ENCODE measurements at places on chromosomes 4 and X.

- no peak for DNase-seq
These were observed 15.9 kb downstream of the KLF3 start for GRCh38 chr4:38679921-38680320.

GRCh38 chrX:18886344-18887161 lies 97.4 kb downstream of the PHKA2 start:
- peak; percentile 43 for DNase-seq

- DNase-seq: no peak
These were observed 185.0 kb downstream of the CPE start for GRCh38 chr4:165563851-165564250.

DNA sequence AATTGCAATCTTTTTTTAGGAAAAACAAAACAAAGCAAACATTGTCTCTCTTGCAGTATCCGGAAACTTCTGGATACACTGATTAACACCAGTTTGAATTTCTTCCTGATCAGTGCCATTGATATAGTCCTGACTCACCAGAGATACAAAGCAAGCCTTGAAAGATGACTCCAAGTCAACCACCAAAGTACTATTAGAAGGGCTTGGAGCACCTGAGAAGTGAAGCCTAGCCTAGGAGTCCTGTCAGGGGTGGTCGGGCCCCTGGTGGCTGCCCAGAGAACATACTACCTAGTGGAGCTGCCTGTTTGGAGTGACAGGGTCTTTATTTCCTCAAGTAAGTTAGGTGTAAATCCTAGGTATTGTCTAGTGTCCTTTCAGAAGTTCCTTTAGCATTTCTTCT lies 593.2 kb downstream of the ZNF674 start:
- no peak for DNase-seq

DNA sequence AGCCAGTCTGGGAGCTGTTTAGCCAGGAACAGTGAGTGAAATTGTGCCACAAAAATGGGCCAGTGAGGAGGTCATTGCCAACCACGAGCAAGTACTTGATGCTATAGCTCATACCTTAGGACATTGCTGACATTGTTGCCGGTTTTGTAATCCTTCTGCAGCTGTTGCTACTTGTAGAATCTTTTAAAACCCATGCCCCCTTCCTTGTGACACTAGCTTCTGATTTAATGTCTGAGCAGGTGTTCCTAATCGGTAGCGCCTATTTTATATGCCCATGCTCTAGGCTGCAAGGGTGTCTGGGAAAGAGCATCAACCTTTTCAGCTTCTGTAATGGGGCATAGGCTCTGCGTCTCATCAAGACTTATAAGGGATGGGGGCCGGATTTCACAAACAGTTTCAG lies 2.6 kb downstream of the POLA1 start:
- DNase-seq: no peak

GRCh38 chr4:102994803-102995202 lies 24.7 kb downstream of the SLC9B1 start:
- DNase-seq: no peak

GRCh38 chrX:134002921-134003615 lies 17.7 kb upstream of the GPC3 start:
- no peak for DNase-seq

GRCh38 chr4:109094056-109094455 lies 208.4 kb downstream of the COL25A1 start:
- no peak for DNase-seq

DNA sequence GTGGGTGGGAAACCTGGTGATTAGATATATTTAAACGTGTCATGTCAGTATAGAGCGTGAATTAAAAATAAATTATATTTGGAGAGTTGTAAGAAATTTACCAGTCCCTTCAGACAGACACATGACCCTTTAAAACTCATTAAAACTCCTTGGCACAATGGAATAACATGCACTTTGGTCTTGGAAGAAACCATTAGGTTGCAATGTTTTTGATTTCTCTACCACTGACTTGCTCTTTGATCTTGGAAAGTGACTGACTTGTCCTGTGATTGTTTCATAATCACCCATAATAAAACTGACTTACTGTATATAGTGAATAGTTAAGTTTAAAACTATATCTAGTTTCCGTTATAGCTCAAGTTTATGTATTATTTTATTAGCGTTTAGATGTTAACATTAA lies 35.8 kb downstream of the FHL1 start:
- DNase-seq: no peak

DNA sequence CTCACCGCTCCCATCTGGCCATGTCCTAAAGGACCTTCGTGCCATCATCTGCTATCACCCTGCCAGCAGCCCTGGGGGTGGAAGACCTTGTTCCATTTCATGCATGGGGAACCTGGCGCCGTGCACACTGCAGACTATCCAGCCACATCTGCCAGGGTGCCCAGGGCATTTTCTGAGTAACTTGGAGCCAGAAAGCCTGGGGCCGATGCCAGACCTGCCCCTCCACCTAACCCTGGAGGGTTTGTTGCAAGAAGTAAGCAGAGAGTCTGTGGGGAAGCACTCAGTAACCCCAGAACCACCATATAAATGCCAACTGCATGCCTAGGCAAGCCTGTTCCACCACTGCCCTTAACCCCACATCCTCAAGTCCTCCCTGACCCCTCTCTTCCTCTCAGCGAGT lies 7.3 kb downstream of the HAUS7 start:
- DNase-seq: no peak

DNA sequence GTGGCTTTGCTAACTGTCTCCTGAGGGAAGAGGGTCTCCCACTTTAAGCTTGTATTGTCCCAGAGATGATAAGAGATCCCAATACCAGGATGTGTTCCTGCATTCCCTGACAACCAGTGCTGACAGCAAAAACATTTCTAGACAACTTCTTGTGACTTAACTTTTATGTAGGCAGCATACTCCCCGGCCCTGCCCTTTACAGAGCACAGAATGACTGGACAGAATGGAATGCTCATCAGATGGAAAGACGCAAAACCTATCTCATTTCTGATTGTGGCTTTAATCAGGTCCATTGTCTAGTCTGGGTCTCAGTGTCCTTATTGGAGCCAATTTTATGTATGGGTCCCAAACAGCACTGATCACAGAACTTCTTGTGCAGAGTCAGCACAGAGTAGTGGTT lies 18.2 kb upstream of the PLAC1 start:
- DNase-seq: no peak

DNA sequence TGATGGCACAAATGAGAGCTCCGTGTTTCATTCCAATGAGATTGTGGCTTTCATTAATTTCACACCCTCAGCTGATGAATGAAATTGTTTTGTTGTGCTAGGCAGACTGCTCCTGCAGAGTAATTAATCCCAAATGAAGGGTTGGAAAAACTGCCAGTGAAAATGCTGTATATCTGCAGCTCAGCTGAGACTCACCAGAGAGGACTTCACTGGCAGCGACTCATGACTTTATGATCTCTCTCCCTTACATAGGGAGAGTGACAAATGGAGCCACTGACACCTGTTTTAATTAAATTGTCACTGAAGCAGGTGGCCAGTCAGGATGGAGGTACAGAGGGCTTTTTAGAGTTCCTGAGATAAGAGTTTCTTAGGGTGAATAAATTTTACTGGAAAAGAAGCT lies 24.8 kb downstream of the GRXCR1 start:
- DNase-seq: no peak

DNA sequence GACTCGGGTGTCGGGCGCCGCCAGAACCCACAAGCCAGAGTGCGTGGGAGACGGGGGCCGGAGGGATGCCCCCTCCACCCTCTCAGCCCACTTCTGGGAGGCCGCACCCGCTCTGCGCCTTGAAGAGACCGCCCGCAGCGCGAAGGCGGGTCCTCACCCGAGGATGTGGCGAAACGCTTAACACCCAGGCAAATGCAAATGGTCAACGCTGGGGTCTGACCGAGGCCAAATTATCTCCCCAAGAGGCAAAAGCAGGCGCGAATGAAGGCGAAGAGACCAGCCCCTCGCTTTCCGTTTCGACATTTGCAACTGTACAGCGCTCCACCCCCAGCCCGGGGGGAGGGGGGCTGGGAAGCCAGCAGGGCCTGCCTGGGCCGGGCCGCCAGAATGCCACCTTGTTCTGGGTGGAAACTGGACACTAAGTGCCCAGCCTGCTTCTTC lies 137.7 kb upstream of the ZIC3 start:
- no peak for DNase-seq

DNA sequence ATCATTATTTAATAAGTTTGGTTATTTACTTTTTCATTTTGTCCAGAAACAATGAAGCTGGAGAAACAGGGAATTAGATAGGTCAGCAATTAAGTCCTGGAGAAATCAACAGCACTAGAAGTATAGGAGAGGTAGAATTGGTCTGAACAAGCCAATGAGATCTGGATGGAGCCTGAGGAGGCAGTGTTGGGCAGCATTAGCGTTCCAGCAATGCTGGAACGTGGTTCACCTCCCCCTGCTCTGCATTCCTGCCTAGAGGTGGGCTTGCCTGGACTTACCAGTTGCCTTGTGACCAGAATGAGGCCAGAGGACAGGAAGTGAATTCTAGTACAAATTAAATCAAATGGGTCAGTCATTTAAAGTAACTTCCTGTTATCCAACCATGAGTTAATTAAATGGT lies 4.6 kb downstream of the RASSF6 start:
- DNase-seq: no peak

GRCh38 chr4:143407474-143407873 lies 70.8 kb downstream of the GAB1 start:
- DNase-seq: no peak

DNA sequence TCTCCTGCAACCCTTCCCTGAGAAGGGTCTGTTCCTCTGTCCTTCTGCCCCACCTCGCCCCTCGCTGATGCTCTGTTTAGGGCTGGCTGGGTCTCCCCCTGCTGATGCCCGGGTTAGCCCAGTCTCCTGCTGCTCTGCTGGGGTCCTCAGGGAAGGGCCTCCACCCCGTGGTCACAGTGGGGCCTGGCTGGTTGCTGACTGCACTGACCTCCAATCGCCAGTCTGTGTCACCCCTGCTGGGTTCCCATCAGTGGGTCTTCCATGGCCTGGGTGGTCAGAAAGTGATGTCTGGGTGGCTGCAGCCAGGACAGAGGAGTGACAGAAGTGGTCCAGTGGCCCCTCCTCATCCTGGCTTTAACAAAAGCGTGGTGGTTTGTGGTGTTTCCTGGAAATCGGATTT lies 44.7 kb downstream of the EVC start:
- DNase-seq: no peak

DNA sequence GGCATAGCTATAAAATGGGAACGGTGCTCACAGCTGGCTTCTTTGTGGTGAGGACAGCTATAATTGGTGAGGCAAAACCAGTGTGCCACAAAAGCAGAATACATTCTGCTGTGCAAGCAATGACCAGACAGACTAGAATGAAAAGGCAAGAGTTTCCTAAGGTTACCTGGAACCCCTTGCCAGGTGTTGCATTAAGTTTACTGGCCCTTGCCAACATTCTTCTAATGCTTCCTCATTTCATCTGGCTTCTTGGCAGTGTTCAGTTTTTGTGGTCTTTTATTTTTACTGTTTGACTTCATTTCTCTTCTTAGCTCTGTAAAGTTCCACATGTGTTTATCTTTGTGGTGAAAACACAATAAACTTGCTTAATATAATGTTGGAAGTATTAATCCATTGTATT lies 131.4 kb downstream of the PTTG2 start:
- no peak for DNase-seq

- DNase-seq: no peak
These were observed 12.1 kb downstream of the CXCL8 start for GRCh38 chr4:73752424-73752823.

- DNase-seq: no peak
These were observed 631.5 kb downstream of the PCDH7 start for GRCh38 chr4:31351695-31352094.

DNA sequence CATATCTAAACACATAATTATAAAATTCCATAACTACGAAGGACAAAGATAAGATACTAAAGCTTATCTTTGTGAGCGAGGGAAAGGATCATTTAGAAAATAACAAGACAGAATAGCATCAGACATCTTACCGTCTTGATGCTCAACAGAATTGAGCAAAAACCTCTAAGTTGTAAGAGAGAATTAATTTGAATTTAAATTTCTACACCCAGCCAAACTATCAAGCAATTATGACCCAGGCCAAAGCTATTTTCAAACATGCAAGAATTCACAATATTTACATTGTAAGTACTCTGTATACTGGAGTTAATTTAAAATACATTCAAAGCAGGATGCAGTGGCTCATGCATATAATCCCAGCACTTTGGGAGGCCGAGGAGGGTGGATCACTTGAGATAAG lies 16.5 kb downstream of the CLOCK start:
- no peak for DNase-seq

DNA sequence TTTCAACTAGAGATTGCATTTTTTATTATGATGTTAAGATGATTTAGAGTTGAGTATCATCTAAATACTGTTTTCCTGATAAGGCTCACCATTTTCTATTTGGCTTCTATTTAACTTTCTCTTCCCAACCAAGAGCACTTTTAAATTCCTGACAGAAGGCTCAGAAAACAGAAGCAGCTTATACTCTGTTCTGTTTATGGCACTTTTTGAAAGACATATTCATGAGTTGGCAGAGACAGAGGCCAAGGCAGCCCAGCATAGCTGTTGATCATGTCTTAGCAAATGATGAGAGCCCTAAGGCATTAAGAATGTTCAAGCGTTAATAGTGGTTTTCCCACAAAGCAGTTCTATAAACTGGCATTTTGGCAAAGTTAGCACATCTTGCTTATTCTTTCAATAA lies 330.3 kb downstream of the TRAM1L1 start:
- no peak for DNase-seq

- DNase-seq: no peak
These were observed 1.0 kb downstream of the SLBP start for GRCh38 chr4:1711055-1711570.

DNA sequence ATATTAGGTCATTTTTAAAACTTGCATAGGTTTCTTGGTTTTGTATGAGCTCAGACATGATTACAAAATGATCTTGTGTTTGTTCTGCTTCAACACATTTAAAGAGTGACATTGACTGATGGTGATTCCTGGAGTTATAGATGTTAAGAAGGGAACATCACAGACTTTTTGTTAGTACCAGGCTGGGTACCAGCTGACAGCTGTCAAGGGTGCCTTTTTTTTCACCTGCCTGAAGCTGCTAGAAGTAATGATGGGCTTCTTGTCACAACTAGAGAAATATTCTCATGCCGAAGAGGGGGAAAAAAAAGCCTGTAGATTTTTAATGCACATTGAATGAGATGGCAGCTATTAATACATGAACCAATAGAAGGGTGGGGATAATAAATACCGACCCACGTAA lies 226.6 kb upstream of the TRAM1L1 start:
- DNase-seq: no peak

DNA sequence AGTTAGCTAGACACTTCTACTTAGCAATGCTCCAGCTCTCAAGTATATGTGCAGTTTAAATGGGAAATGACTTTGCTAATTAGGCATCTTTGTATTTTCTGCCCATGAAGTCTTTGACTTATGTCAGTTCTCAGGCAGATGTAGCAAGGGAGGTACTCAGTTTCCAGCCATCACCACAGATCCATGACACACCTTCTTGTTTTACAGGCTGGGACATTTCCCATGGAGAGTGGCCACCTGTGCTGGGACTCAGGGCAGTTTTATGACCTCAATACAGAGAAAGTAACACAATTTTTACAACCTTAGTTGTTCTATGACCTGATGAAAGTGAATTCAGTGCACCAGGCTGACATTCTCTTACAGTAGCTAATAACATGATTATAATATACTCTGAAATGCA lies 280.7 kb upstream of the GK2 start:
- DNase-seq: no peak

All from activated T-cell treated with anti-CD3 and anti-CD28 coated beads for 48 hours (primary cell).